SJSA1 (cell line): ENCODE measurements at places on chromosomes 3 and 15. TPM values are rescaled to one million over a fixed set of nuclear protein-coding genes. Genes with fewer than 3 reads are reported as not detected.
A peak's percentile ranks its signal among the peaks of the same experiment; 100 is the strongest.

GRCh38 chr3:18680758-18681157, 255.6 kb upstream of the SATB1 start:
- DNase-seq = no peak

DNA sequence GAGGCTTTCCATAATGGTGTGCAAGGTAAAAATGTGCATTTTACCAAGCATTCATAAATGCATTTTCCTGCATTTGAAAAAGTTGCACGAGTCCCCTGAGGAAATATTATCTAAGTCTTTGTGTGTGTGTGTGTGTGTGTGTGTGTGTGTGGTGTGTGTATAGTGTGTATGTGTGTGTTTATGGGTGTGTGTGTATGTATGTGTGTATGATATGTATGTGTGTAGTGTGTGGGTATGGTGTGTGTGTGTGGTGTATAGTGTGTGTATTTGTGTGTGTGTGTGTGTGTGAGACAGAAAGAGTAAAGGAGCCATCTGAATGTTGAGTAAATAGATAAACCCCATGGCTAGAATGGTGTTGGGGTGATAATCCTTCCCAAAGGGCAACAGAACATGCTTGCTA, 229.6 kb upstream of the TBC1D5 start:
- DNase-seq = no peak

- no peak for DNase-seq
Observed at GRCh38 chr15:55589287-55589686, 1.1 kb upstream of the PYGO1 start.

DNA sequence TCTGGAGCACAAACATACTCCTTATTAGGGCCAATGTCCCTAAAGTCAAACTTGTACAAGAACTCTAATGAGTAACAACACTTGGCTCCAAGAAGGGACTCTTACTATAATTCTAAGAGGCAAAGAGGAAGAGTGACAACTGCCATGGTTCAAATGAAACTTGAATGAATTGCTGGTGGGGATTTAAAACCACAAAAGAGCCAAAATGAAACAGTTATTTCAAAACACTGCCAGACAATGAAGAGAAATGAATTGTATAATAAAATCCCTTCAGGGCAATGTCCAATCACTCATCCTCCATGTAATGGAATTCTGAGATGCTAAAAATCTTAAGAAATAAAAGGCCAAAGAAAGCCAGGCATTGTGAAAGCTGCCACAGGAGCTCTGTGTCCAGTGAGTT, 14.2 kb downstream of the THRB start:
- DNase-seq = no peak

CADPS gene
- not detected in 2 replicates for total RNA-seq

- no peak for DNase-seq
Observed at GRCh38 chr15:28994142-28994830, 108.5 kb downstream of the APBA2 start.

GRCh38 chr3:168511428-168512014, 415.8 kb upstream of the GOLIM4 start:
- no peak for DNase-seq

DNA sequence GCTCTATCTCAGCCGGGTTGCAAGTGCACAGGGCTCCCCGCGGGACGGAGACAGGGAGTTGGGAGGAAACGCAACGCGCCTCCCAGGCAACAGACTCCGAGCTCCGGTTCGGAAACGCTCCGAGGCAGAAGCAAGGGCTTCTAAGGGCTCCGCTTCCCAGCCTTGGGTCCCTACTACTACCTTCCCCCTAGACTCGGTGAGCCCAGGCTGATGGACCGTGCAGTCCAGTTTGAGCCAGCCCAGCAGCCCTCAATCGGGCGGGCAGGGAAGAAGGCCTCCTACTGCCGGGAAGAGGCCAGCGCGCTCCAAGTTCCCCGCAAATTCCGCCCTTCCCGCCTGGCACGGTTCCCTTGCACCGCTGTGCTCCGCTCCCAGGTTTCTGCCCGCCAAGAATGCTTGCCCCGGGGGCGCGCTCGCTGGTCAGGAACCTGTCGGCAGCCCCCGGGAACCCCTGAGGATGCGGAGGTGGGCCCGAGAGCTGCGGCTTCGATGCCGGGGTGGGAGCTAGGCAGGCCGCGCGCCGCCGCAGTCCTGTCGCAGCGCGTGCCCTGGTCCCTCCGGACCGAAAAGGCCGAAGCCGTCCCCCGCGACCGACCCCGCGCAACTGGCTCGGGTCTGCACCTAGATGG, 728 bp downstream of the TRANK1 start:
- DNase-seq = peak; percentile 57

- DNase-seq = no peak
Observed at GRCh38 chr3:195800240-195800639, 11.5 kb downstream of the MUC4 start.

ANP32A gene
- total RNA-seq = 91.2 and 110 TPM in 2 replicates

GRCh38 chr15:78804391-78804792, 6.9 kb downstream of the ADAMTS7 start:
- no peak for DNase-seq

CELSR3 gene
- total RNA-seq = under 0.01 and 0.26 TPM in 2 replicates

DNA sequence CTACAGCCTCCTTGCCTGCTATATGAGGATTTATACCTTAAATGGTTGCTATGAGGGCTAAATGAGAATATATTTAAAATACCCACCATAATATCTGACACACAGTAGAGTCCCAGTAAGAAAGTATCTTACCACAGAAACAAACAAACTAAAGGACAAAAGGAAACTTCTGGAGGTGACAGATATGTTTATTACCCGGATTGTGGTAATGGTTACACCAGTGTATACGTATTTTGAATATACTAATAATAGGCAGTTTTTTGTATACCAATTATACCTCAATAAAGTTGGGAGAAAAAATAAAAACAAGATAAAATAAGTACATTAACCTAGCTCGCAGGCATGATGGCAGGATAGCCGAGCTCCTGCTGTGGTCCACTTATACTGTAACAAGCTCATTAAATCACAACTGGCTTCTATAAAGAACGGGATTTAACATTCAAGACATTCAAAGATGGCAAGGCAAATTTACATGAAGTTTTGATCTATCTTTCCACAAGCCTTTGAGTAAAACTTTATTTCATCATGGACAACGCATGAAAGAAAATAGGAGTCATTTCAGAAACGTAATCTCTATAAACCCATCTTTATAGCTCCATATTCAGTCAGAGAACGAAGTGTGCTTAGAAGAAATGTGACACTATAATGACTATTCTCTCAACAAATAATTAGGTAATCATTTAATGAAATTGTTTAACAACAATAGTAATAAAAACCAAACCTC, 1.5 kb downstream of the RPN1 start:
- no peak for DNase-seq

CHAC1 gene
- 1.6 and 1.9 TPM in 2 replicates for total RNA-seq

DNA sequence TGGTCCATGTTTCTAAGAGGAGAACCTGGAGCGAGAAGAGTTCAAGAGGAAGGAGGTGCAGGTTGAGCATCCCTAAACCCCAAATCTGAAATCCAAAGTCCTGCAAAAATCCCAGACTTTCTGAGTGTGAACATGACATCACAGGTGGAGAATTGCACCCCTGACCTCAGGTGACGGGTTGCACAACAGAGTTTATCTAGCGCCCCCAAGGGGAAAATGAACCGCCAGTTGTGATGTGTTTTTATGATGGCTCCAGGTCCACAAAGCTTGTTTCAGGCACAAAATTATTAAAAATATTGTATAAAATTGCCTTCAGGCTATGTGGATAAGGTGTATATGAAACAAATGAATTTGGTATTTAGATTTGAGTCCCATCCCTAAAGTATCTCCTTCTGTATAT, 420.0 kb downstream of the GABRB3 start:
- DNase-seq = no peak

NOX5 gene
- not detected in 2 replicates for total RNA-seq

ANKUB1 gene
- total RNA-seq = 0.31 TPM in 1 of 2 replicates, not detected in the other

FYCO1 gene
- total RNA-seq = 5.4 and 7.6 TPM in 2 replicates

RBPMS2 gene
- total RNA-seq = 0.11 TPM in 1 of 2 replicates, not detected in the other

DNA sequence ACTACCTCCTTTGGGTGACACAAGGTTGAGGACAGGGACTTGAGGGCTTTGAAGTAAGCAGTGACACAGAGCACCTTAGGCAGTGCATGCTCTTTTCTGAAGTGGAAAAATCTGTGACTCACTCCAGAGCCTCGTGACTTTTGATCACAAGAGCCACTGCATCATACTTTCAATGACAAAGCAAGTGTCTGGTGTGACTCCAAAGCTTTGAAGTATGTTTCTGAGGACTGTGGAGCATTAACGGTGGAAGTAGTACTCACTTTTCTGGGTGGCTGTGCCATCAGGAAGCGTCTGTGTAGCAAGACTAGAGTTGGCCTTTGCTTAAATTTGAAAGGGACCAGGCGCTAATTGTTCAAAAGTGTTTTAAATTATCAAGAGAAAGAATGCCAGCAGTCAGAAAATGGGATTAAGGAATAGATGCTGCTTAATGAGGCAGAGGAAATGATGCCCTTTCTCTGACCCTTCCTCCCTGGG, 210.7 kb upstream of the TRIM42 start:
- DNase-seq = no peak

DNA sequence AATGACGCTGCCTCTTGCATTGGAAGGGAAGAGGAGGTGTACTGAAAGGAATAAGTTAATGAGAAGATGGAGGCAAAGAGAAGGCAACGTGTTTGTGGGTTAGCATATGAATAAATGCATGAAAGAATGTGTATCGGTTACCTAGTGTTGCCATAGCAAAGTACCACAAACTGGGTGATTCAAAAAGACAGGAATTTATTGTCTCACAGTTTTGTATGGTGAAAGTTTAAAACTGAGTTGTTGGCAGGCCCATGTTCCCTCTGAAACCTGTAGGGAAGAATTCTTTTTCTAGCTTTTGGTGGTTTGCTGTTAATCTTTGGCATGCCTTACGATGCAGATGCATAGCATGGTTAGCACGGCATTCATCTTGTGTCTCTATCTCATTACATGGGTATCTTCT, 729.9 kb downstream of the MECOM start:
- no peak for DNase-seq

DNA sequence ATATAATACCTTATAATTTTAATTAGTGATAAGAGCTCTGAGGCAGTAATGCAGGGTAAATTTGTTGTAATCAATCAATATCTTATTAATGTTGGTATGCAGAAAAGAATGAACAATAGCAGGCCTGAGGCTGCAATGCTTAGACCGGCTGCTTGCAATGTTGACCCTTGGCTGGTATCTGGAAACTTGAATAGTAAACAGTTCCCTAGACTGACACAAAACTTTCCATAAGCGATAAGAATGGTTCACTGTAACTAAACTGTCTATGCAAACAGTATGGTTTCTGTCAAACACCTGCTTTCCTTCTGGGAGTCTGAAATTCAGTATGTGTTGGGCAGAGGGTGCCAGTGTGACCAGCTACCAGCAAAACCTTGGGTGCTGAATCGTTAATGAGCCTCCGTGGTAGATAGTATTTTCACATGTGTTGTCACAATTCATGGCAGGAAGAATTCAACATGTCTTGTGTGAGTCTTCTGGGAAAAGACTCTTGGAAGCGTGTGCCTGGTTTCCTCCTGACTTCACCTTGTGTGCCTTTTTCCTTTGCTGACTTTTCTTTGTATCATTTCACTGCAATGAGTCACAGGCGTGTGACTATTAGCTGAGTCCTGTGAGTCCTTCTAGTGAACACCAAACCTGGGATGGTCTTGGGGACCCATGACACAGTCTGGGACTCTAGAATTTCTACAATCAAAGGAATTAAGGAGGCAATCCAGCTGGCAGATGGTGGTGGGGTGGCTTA, 30.7 kb upstream of the CLRN1 start:
- no peak for DNase-seq

GRCh38 chr3:48544141-48544540, 12.5 kb downstream of the PFKFB4 start:
- DNase-seq = no peak

AQR gene
- 23.2 and 27.9 TPM in 2 replicates for total RNA-seq

DNA sequence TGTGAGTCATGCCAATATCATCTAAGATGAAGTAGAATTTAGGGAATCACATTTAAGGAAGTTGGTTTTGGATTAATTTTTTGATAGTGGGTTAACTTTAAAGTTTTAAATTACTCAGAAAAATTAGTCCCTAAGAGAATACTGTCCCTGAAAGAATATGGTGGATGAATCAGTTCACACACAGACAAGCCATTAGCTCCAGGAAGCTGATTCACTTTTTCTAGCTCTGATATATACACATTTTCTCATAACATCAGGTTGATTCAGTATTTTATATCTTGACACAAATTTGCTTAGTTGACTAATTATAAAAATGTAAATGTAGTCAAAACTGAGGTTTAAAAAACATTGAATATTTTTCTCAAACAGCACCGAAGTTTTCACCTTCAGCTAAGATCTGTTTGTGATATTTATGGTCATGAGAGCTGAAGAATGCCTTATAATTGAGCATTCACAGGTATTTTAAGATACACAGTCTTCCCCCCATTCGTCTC, 55.1 kb downstream of the MYH15 start:
- no peak for DNase-seq

SERINC4 gene
- total RNA-seq = not detected in 2 replicates

DNA sequence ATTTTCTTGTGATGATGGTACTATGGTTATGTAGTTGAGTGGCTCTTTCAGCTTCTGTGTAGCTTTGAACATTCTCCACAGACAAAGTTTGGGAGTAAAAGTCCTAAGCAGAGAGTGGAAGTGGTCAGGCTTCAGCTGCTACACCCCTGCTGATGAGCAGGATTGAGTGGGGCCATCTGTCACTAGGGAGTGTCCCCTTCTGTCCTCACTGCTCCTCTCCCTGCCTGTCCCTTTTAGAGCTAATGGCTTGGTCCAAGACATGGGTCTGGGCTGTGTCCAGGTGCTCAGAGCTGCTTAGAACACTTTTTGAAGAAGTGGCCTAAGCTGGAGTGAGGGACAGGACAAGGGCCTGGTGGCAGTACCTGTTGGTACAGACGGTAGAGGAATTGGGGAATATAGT, 15.1 kb downstream of the MYZAP start:
- no peak for DNase-seq

GMNC gene
- total RNA-seq = not detected in 2 replicates
